ENCODE measurements at places on chromosomes 5 and 9.

DNA sequence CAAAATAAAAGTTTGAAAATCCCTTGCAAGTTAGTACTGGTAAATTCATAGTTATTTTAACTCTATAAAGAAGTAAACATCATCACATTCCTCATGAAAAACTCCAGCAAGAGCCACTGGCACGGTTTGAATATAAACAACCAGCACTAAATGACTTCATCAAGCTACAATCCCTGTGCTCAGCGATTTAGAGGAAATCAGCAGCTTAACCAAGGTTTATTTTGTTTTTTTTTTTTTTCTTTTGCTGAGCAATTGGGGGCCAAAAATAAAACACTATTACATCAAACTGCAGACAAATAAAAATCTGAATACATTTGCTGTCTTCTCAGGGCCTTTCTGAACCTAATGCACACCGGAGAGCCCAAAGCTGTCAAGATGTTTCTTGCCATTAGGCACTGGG is 106.2 kb upstream of the SLC24A2 start:
- DNase-seq = no peak

GRCh38 chr5:137415231-137415681 is 83.9 kb downstream of the SPOCK1 start:
- DNase-seq = no peak

DNA sequence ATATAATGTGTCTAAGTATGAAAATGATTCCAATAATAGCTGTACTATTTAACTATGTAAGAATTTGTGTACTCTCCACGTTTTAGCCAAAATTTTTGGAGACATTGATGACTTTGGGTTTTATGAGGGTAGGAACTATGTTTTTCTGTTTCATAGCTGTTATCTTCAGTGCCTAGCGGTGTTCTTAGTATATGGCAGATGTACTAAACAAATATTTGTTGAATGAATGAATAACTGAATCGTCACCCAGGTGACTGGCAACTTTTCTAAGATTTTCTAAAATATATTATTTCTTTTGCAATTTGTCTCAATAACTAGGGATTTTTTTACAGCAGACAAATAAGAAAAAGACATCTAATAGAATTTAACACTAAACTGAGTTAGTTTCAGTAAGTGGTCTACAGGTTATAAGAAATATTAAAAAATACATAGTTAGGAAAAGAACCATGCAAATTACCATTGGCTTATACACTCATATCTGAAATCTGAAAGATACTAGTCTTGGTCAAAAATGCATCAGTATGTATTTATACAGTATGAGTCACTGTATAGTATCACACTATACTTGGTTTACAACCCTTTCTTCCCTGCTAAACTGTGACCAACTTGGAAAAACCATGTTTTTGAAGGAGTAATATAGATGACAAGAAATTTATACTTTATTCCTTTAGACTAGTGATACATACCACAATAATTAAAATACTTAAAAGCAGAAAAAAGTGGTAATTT is 10.5 kb upstream of the ERCC6L2 start:
- DNase-seq = no peak

GRCh38 chr5:57324181-57324580 is 150.3 kb downstream of the GPBP1 start:
- no peak for DNase-seq

- DNase-seq = no peak
Measured at GRCh38 chr9:98330831-98331230, 75.4 kb upstream of the TBC1D2 start.

DNA sequence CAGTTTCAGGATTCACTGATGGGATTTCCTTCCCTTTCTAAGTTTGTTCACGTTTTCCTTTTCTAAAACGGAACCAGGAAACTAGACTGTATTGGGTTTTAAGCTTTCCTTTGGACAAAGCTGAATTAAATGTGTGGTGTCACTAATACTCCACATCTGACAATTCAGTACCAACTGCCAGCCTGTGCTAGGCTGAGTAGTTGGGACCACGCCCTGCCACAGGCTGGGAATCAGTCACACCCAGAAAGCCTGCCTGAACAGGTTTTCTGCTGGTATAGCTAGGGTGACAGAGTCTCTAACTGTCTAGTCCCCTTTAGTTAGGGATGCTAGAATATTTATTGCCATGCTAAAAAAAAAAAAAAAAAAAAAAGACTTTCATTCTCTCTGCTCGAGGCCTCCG is 15.6 kb downstream of the SPACA9 start:
- no peak for DNase-seq

GRCh38 chr5:56175488-56175887 is 57.6 kb downstream of the ANKRD55 start:
- DNase-seq = no peak

DNA sequence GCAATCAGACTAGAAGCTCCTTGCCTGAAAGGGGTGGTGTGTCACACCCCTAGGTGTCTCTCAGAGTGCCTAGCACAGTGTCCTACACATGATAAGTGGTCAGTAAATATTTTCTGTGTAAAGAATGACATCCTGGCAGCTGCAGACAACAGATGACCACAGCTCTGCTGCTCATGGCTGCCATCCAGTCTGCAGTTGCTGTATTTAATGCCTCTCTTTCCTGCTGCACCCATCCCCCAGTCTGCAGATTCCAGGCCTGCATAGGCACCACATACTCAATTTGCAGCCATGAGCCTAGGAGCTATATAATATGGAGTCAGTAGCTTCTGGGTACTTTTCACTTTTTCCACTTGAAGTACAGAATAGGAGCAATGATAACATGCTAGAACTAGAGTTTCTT is 94.9 kb upstream of the NR4A3 start:
- no peak for DNase-seq

DNA sequence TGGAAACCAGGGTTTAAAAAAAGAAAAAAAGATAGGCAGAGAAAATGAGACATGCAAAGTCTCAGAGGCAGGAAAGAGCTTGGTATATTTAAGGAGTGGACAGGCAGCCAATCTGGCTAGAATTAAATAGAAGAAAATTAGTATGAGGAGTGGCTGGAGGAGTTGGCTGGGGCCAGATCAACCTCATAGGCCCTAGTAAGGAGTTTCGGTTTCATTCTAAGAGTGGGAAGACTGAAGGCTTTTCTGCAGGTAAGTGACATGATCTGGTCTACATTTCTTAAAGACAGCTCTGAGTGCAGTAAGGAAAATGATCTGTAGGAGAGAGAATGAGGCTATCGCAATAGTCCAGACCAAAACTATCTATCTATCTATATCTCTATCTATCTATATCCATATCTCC is 27.5 kb downstream of the ADRB2 start:
- DNase-seq = no peak
